ENCODE measurements at places on chromosomes 5 and 9.

DNA sequence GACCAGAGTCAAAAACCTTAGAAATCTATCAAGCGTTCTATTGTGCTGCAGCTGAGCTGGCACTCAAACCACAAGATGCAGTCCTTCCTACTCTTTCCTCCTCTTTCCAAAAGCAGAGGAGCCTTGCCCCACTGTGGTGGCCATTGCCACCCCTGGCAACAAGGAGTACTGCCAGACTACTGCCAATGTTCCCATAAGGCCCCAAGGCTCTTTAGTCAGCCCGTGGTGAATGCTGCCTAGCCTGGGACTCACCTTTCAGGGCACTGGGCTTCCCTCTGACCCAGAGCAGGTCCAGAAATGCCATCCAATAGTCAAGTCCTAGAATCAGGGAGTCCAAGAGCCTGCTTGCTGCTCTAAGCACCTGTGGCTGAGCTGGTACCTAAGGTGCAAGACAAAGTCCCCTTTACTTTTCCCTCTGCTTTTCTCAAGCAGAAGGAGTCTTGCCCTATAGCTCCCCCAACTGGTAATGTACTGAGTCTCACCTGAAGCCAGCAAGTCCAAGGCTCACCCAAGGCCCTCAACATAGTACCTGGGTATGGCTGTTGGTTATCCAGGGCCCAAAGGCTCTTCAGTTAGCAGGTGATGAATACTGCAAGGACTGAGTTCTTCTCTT lies 219.4 kb downstream of the ATPSCKMT start:
- DNase-seq = peak; percentile 14

DNA sequence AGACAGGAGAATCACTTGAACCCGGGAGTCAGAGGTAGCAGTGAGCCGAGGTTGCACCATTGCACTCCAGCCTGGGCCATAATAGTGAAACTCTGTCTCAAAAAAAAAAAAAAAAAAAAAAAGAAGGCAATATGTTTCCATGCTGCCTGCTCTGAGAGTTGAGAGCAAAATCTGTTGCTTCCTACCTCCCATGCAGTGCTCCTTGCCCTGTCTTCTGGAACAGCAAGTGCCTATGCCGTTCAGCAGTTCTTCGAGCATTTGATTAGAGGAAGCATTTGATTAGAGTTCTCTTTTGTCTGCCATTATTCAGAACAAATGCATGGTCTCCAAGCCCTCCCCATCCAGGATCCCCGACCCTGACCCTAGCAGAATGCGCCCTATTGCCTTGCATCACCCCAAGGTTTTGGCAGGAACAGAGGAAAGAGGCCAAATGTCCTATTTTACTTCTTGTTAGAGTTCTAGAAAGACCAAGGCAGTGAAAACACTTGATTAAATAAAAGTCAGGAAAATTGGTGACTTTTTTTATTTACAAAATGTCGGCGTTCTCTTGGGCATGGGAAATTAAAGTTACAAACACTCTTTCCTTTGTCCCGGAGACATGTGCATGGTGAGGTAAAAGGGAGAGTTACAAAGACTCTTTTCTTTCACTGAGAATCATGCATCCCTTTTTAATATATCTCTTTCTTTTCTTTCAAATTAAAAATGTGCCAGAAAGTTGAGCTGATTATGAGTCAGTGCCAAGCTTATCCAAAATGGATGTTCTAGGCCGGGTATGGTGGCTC lies 27.8 kb upstream of the FSD1L start:
- DNase-seq = no peak

- DNase-seq = no peak
Observed at GRCh38 chr5:91257301-91257700, 125.8 kb downstream of the ARRDC3 start.

GRCh38 chr5:34005681-34006080 lies 2.2 kb downstream of the AMACR start:
- no peak for DNase-seq

- DNase-seq = no peak
Observed at GRCh38 chr5:5421149-5421960, 1.1 kb upstream of the ICE1 start.

GRCh38 chr9:72949918-72950325 lies 2.9 kb downstream of the ALDH1A1 start:
- no peak for DNase-seq

- no peak for DNase-seq
Observed at GRCh38 chr9:107175816-107176435, 107.2 kb upstream of the RAD23B start.

DNA sequence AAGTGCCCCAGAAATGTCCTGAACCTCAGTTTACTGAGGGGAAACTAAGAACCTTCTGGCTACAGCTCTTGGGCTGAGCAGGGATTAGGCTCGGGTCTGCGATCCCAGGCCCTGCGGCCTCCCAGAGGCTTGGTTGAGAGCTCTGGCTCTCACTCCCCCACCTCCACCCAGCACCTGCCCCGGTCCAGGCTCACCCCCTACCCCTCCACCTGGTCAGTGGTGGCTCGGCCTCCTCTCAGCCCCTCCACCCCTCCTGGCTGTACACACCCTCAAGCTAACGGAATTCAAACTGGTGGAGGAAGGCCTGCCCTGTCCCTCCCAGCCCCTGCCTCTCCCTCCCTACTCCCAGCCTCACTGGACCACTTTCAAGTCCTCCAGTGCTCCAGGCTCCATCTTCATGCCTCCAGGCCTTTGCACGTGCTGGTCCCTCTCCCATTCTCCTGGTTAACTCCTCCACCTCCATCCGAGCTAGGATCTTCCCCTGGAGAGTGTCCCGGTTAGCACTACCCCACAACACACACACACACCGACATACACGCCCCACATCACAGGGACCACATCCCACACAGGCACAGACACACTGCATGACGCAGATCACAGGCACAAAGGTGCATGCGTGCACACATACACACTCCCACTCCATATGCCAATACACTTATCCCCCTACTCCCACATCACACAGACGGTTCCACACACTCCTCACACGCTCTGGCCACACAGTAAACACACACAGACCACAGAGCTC lies 130.9 kb downstream of the C9orf50 start:
- no peak for DNase-seq

- DNase-seq = no peak
Observed at GRCh38 chr5:105057001-105057436, 1494.4 kb upstream of the NUDT12 start.

GRCh38 chr9:75830303-75830702 lies 60.2 kb upstream of the PCSK5 start:
- DNase-seq = no peak

DNA sequence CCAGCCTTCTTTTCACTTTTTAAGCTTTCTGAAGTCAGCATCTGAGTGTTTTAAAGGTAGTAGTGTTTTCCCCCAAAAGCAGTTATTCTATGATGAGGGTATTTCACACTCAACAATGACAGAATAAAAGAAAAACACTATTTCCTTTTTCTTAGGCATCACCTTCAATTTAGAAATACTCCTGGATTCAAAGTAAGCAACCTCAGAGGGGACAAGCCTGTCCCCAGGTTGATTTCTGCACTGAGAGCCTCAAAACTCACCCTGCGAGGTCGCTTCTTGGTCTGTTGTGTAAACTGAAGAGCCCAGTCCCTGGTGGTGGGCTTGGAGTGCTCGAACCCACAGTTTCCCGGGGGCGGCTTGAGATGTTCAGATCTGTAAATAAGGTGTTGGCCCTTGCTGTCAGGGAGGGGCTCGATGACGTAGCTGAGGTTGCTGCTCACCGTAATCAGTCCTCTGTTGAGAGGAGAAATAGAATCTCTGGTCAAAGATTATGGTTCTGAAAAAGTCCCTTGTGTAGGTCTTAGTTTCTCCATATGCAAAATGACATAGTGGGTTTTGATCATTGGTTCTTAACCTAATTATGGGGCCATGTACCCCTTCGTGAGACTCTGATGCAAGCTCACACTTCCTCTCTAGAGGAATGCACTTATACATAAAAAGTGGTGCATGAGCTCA lies 55.9 kb downstream of the ADAM19 start:
- no peak for DNase-seq

GRCh38 chr5:129362456-129362855 lies 97.6 kb upstream of the ADAMTS19 start:
- no peak for DNase-seq

DNA sequence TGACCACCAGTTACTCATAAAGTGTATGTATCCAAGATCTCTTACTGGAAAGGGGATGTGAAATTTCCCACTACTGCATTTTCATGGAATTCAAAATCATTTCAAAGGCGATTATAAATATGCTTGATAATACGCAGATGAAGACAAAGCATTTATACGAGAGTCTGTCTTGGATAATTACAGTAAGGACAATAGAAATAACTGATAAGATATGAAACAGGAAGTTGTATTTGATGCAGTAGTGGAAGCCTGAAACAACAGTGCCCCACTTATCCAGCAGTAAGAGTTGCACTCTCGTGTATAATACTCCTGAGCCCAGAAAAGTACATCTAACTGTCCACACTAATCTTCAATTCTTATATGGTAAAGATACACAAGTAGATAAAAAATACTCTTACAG lies 188.7 kb upstream of the POU5F2 start:
- DNase-seq = no peak

DNA sequence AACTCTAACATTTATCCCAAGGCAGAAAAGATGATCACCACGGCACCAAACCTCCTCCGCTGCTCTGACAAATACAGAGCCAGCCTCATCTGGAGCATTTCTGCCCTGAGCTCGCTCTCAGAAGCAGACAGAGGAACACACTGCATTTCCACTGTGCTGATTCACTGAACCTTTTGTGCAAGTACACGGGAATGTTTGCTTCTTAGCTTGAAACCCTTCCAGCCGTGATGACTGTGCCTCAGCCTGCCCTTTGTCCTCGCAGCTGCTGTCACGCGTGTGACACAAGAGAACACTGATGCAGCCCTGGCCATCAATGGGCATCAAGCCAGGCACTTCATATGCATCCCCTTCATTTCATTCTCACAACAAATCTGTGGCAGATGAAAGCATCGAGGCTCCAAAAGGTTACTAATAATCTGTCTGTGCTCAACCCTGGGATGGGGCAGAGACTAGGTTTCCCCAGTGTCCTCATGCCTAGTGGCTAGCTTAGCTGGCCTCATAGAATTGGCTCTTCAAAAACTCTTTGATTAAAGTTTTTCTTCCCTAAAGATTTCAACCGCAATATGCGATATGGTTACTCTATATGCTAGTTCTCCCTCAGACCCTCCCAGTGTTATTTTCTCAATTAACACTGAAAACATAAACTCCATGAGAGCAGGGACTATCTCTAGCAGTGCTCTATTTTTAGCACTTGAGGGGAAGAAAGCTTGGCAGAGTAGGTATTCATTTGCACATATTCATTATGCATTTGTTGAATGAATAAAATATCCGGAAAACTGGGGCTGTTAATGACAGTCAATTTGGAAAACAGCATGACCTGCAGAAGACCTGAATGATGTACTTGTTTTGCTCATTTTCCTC lies 7.3 kb downstream of the CDC14B start:
- no peak for DNase-seq

- no peak for DNase-seq
Observed at GRCh38 chr5:89036704-89037489, 153.9 kb upstream of the MEF2C start.

DNA sequence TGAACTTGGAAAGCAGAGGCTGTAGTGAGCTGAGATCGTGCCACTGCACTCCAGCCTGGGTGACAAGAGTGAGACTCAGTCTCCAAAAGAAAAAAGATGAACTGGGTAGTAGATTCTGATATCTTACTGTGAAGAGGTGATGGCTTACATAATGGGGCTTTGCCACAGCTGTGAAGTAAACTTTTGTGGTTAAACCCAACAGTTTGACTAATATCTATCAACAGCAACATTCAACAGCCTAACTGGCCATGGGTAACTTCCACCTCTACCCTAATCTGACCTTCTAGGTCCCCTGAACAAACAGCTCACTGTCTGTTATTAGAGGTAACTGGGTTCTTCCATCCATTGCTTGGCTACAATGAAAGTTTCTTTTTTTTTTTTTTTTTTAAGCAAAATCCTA lies 52.1 kb downstream of the TLE1 start:
- no peak for DNase-seq

DNA sequence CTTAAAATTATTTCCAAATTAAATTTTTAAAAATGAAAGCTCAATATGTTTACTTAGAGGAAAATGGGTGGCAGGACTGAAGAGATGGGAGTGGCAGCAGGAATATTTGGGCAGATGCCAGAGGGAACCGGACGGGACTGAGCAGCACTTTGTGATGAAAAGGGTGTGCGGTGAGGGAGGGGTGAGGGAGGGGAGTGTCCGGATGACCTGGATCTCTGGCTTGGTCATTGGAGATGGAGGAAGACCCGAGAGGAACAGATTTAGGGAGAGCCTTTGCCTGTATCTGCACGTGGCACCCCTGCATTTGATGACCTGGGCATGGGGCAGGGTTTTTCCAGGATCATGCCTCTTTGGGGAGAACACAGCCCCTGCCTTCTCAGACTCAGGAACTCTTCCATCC lies 201.1 kb upstream of the MVB12B start:
- DNase-seq = no peak

DNA sequence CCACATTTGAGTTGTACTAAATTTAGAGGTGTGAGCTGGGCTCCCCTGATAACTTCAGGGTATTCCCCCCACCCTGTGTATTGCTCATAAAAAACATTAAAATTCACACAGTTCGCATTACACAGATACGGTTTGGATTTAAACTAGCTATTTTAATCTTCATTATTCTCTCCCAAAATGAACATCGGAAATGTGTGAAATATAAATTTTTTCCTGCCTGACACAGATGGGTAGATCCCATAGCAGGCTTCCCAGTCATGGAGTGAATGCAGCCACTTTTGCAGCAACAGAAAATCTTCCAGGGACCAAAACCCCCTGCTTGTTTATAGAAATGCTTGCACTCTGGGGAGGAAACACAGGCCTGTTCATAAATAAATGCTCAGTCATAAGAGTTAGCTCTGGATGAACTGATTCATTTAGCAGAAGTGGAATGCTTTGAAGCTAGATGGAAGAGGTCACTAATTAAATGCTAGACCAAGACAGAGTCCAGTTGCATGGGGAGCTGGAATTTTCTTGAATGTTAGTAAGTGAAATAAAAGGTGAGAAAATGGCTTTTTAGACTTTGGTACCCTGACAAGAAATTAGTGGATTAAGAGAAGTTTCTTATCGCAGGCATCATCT lies 115.6 kb downstream of the PDE8B start:
- no peak for DNase-seq

DNA sequence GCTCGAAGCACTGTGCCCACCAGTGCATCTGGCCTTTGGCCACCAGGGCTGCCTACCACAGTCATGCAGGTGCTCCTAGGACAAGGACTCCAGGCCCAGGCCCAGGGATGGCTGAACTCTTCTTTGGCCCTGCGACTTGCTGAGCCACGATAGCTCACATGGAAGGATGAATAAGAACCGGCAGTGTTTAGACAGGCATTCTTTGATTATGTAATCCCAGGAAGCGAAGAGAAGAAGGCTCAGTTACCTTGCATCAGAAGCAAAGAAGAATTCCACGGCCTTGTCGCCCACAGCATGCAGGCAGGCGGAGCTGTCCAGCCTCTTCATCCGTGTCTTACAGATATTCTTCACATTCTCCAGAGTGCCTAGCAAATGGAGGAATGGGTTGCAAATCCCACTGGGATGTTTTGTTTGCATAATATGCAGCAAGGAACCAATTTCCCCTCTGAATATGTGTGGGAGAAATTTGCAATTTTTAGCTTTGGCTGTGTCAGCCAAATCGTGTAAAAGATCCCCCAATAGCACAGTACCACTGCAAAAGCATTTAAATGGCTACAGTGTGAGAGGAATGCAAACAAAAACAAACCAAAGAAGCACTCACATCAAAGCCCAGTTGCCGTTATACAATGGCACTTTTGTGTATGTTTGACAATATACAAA lies 29.1 kb downstream of the GFPT2 start:
- DNase-seq = no peak

Measured in NCI-H526 treated with DMSO at 0.1 percent for 48 hours (cell line).